ENCODE measurements at places on chromosomes 4 and X.

- no peak for DNase-seq
These were observed 163.6 kb upstream of the MAP3K15 start for GRCh38 chrX:19678941-19679340.

- no peak for DNase-seq
These were observed 93.4 kb downstream of the TENT5D start for GRCh38 chrX:80513625-80514024.

DNA sequence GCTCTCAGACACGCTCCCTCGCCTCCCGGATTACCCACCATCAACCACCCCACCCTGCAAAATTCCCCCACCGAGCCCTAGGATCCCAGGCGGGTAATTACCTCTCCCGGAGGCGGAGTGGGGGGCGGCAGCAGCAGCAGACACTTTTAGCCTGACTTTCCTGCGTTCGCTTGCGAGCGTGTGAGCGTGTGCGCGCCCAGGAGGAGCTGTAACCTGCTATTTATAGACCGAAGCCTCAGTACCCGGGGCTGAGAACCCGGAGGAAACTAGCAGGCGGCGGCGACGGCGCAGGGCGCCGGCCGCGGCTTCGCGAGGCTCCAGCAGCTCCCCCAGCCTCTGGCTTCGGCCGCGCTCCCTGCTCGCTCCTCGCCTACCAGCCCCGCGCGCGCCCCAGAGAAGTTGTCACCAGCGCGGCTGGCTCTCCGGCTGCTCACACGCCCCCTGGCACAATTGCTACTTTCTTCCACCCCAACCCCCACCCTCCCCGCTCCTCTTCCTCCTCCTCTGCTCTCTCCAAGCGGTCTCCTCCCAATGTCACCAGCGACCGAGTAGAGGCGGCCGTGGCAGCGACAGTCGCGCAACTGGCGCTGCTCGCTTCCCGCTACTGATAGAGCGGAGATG is at the start of gene INPP4B:
INPP4B (minus strand) TSS at position 194 of the 621 bp plus-strand sequence.
- DNase-seq = peak; percentile 60

DNA sequence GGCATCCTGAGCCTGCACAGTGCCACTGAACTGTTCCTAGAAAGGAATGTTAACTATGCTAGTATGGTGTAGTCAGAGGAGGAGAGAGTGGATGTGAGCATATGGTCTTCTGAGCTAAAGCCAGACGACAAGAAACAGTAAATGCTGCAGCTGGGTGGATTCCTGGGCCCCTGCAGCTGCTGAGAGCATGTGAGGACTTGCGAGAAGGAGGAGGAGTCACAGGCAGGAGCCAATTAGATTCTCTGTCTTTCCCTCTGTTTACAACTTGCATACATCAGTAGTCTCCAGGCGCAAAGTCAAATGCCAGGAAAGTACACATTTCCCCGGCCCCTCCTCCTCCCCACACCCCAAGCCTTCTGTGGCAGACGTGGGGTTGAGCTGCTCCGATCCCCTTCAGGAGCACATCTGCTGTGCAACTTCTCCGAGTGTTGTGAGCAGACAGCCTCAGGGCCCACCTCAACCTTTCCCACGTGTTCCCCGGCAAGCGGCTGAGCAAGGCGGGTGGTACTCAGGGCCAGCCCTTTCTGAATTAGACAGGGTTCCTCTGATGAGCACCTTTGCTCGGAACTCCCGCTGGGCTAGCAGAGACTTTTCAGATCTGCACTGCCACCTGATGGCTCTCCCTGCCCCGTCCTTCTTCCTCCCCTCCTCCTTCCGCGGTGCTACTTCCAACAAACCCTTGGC is 108.7 kb upstream of the ATP6AP2 start:
- DNase-seq = peak; percentile 25

GRCh38 chrX:13821738-13822137 is 4.8 kb upstream of the GPM6B start:
- no peak for DNase-seq

DNA sequence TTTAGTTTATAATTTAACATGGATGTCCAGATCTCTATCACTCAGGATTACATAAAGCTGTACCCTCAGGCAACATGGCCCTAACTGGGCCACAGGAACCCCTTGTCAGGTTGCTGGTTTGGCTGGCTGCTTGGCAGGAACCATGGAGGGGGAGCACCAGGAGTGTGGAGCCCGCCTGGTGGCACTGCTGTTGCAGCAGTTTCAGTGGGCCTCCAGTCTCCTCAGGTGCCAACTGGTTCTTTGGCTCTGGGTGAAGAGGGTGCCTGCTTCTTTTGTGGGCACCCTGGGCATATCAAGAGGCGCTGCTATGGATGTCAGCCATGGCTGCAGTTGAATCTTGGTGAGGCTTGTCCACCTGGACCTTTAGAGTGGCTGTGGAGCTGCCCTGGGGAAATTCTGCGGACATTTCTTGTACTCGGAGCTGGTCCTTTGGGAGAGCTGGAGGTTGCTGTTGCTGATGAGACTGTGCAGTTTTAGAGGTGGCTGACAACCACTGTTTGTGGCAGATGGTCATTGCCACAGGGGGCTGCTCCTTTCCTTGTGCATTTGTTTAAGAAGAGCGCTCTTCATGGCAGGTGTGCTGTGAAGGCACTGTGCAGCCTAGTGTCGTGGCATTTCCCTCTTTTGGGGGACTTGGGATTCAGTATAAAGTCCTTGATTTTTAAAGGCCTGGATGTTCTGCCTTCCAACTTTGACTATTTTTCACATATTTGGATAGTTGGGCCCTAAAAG is 10.3 kb upstream of the SMIM14 start:
- DNase-seq = no peak

DNA sequence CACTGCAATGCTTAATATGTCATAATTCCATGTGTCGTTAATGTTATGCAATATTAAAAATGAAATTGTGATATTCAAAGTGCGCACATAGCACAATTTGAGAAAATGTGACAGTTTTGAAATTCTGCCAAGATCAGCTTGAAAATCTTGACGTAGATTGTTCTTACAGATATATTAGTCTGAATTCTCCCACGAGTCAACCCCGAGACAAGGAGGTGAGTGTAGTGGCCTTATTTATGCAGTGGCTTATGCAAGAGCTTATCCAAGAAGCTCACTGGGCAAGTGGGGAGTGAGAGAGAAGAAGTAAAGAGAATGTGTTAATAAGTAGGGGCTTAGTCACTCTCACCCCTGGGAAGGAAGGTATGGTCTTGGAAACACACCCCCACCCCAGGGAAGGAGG is 286.1 kb upstream of the STS start:
- DNase-seq = no peak

- peak; percentile 48 for DNase-seq
These were observed 105.6 kb downstream of the CNKSR2 start for GRCh38 chrX:21479695-21480270.

DNA sequence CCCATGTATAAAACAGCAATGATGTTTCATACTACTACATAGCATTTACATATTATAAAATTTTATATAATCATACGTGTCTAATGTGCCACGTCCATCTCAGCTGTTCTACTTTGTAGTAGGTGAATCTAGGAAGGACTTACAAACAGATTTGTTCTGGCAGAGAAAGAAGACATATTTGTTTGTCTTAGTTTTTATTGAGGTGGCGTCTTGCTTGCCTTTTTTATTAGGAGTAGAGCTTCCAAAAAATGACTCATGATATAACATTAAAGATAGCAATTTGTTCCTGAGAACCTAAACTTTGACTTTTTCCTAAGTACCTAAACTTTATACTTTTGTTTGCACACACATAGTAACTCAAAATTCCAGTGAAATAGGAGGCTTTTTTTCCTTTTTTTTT is 64.6 kb downstream of the CLDN22 start:
- no peak for DNase-seq

GRCh38 chrX:149198980-149199732 is 305.9 kb downstream of the IDS start:
- DNase-seq = peak; percentile 23

DNA sequence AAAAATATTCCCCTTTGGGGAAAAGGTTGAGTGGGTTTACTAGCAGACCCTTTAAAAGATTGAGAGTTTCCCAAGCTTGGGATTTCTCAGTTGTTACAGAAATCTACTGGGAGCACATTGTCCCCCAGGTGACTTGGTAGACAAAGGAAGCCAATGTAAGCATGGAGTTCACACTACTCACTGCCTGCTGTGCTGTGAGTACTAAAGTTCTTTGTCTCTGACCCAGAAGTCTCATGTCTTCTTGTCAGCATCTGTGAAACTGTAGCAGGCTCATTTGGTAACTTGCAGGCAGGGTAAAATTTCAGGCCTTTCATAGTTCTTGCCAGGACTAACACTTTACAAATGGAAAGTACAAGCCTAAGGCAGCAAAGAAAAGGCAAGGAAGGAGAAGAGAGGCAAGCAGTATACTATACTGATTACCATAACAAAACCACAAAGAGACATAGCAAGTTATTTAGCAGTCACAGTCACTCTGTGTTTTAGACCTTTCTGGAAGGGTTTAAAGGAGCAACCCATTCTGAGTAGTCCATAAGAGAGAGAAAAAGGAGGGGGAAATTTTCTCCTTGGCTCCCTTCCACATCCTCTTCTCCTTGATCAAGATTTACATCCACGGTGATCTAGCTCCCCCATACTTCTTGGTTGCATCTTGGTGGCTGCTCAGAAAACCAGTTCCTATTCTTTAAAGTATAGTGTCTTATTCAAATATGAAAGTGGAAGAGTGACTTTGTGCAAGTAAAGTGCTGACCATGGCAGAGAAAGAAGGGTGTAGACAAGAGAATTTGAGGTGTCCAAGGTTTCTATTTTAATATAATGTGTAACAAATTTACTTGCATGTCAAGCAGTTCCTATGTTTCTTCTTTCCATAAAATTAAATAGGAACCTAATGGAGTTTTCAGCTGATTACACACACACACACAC is 160.0 kb upstream of the PDE5A start:
- DNase-seq = no peak

DNA sequence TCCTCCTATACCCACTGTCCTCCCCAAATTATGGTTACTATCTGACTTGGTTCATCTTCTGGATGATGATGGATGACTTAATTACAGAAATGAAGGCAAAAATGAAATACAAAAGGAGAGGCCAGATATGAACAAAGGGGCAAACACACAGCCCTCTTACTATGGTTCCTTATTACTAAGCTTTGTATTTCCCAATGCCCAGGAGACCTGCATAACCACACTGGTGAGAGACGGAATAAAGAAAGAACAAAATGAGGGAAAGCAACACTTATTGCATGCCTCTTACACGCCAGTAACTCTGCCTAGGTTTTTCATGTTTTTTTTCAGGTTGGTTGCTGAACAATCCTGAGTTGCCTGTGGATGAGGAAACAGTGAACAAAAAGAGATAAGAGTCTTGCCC is 120.5 kb downstream of the SLC10A7 start:
- no peak for DNase-seq

DNA sequence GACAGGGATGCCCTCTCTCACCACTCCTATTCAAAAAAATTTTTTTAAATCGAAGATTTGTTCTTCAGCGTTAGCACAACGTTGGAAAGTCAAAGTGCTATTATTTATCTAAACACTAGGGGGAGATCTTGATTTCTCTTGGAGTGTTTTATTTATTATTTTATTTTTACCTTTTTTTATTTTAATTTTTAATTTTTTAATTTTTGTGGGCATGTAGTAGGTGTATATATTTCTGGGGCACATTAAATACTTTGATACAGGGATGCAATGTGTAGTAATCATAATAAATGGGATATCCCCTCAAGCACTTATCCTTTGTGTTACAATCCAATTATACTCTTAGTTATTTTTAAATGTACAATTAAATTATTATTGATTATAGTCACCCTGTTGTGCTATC is 37.4 kb upstream of the SLC10A4 start:
- DNase-seq = no peak

- no peak for DNase-seq
These were observed 2.6 kb upstream of the EREG start for GRCh38 chr4:74362347-74362746.

DNA sequence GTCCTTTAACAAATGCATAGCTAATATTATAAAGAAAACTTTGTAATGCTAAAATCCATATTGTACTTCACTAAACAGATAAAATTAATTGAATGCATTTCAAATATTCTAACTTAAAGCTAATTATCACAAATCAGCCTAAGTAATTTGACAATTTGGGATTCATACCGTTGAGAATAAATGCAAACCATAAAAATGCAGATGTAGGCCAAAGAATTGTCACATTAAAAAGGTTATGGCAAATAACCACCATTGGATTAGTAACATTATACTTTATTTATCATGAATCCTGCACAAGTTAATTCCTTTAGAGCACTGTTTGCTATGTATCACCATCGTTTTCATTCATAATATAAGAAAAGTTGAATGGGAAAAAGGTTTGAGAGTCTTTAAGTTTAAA is 301.0 kb downstream of the LDB2 start:
- DNase-seq = no peak

- DNase-seq = no peak
These were observed 33.5 kb upstream of the RASSF6 start for GRCh38 chr4:73653695-73654106.

DNA sequence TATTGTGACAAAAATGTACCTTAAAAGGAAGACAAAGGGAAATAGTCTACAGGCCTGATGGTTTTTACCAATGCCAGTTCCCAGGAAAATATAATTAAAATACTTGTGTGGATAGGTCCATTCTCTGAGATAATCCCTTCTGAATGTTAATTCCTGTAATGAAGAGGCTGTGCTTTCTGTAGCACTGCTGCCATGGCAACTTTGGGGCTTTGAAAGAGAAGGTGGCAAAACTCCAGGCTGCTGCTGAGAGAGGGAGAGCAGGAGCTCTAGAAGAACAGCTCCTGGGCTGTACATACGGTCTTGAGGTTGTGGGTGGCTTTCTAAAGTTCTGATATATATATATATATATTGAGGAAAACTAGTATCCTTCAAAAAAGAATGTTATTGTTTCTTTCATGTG is 125.4 kb downstream of the PDLIM5 start:
- DNase-seq = no peak

GRCh38 chr4:6425336-6425735 is 47.1 kb downstream of the PPP2R2C start:
- no peak for DNase-seq

GRCh38 chr4:68183417-68183816 is 53.7 kb upstream of the TMPRSS11F start:
- DNase-seq = no peak

DNA sequence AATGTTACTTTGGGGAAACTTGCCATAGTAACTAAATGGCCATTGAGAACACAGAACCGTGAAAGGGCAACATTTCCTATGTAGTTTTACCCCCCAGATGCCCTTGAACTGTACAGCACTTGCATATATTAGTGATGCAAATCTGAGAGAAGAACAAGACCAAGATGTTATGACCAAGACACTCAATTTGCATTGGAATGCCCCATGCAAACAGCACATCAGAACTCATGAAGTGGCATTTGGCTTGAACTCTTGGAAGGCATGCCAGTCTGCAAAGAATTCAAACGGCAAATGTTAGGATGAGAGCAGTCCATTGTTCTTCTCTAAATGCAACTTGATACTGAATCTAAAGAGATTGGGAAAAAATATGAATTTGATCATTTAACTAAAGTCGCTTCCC is 139.4 kb upstream of the CXorf66 start:
- no peak for DNase-seq

- no peak for DNase-seq
These were observed 363.9 kb downstream of the KLHL13 start for GRCh38 chrX:117752745-117753144.
